CD4-positive, alpha-beta T cell treated with Interleukin-21 for 1 hour (primary cell): ENCODE measurements at places on chromosomes 1 and 21.

DNA sequence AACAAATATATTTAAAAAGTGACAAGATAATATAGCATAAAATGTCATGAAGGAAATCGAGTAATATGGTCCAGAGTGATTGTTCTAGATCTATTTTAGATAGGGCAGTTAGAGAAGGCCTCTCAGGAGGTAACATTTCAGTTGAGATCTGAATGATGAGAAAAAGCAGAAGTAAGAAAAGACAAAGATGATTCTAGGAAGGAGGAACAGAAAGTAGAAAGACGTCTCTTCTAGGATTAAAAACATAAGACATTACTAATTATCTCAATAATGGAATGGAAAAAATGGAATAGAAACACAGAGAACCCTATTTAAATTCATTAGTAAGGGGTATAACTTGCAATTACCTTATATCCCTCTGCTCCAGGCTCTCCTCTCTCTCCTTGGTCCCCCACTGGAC, 130.0 kb upstream of the ZNHIT6 start:
- DNase-seq = no peak

GRCh38 chr1:210754878-210755665, 378.9 kb downstream of the KCNH1 start:
- no peak for DNase-seq

GRCh38 chr1:117537291-117537920, 68.4 kb upstream of the TENT5C start:
- no peak for DNase-seq

DNA sequence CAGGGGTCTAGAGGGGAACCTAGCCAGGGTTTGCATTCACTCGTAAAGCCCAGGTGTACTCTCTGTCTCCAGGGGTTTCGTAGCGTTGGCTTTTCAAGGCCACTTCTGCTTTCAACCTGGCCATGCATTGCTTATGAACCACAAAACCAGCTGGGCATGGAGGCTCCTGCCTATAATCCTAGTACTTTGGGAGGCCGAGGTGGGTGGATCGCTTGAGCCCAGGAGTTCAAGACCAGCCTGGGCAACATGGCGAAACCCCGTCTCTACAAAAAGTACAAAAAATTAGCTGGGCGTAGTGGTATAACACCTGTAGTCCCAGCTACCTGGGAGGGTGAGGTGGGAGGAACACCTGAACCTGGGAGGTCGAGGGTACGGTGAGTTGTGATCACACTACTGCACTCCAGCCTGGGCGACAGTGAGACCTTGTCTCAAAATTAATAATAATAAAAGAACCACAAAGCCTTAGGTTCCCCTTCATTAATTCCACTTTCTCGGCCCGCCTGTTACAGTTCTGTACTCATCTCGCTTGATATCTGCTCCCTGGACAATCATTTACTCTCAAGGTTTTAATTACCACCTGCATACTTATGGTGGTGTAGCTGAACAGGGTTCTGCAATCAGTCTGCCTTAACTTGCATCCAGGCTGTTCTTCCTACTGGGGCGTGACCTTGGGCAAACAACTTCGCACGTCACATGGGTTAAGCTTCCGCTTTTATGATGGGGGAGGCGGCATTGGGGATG, 6.1 kb downstream of the SLC16A4 start:
- no peak for DNase-seq

DNA sequence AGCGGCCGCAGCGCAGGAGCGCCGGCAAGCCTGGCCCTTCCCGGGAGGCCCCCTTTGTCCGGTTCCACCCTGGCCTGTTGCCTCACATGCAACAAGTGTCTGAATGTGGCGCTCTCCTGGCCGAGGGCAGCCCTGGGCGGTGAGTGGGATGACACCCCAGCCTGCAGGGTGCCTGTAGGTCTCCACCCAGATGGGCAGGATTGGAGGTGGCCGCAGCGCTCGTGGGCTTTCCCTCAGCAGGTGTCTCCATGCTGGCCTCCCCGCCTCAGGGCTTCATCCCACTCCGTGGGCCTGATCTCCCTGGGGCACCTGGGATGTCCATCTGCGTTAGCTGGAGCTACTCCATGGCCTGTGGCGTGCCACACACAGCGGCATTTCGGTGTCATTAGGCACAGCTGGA, 1.5 kb downstream of the MIB2 start:
- DNase-seq = no peak

GRCh38 chr1:151520359-151520758, 9.2 kb downstream of the CGN start:
- no peak for DNase-seq

DNA sequence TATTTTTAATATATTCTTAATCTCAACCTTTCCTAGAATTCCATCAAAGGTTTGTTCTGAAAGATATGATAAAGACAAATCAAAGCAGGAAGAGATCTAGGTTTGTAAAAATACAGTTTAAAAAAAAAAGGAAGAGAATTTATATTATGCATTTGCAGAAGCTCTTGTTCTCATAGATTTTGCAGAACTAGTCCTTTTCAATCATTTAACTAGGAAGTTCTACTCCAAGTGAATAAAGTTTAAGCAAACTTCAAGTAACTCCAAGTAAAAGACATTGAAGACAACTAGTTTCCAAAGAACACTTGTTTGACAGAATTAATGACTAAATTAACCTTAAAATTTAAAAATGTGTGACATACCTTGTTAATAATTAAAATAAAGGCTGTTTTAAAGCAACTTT, 55.9 kb downstream of the HNRNPR start:
- DNase-seq = no peak

GRCh38 chr1:87728169-87728568, 399.5 kb downstream of the LMO4 start:
- DNase-seq = no peak

DNA sequence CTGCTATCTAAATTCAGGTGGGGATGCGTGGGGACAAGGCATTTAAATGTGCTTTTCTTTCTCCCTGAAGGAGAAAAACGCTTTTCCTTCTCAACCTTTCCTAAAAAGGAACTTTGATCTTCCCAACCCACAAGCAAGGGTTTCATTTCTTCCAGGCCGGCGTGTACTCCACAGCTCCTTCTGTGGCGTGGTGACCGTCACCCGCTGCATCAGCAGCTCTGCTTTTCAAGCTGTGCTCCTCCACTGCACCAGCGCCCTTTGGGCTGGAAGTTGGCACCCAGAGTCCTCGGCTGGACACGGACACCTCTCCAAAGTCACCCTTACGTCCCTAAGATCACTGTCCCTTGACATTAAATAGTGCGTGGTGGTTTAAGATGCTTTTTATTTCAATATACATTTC, 54.3 kb downstream of the PEX14 start:
- DNase-seq = no peak
